Activated T-cell treated with anti-CD3 and anti-CD28 coated beads, Interleukin-2, amount 50 U/mL, for 4 hours (primary cell): ENCODE measurements at places on chromosomes 13 and 19. TPM values are rescaled to one million over a fixed set of nuclear protein-coding genes. Genes with fewer than 3 reads are reported as not detected.

DNA sequence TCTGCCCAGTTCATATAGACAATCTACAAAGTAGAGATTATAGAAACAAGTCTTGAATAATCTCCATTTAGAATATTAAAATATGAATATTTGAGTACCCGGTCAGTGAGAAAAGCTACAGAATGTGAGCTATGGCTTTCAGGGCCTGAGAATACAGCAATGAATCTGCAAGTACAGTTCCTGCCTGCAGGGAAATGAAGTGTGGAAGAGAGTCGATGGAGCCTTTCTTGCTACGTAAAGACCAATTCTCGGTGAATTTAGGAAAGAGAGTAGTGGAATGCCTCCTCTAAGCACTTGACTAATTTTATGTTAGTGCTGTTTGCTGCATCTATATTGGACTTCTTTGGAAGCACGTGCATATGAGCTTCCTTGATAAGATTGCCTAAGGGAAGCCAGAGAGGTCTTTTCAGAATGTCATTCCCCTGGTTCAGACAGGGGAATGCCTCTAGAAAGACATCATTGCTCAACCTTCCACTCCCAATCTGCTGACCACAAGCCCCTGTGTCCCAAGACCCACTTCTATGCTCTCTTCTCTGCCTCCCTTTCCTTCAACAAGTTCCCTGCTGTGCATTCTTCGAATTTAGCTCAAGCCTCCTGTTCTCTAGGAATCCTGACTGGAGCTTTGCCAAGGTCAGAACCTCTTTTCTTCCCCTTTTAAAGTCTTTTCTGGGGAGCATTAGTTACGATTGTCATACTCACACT lies 41.9 kb downstream of the GPC6 start:
- no peak for DNase-seq

DNA sequence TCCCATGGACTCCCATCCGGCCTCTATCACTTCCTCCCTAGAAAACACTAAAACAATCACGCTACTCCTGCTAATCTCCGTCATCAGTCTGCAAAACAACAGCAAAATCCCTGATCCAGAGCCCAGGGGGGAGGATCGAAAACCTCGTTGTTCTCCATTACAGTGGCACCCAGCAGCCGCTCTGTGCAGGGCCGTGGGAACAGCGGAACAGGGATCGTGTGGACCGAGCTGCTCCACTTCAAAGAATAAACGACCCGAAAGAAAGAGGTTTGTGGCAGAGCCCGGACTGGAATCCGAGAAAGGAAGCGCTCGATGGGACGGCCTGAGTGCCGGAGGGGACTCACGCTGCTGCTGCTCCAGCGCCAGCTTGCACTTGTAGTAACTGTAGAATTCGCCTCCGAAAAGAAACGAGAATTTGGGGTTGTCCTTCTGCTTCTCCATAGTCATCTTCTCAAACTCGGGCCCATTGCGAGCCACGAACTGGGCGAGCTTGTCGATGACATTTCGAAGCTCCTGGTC lies 652 bp downstream of the CHERP start:
- no peak for DNase-seq

DNA sequence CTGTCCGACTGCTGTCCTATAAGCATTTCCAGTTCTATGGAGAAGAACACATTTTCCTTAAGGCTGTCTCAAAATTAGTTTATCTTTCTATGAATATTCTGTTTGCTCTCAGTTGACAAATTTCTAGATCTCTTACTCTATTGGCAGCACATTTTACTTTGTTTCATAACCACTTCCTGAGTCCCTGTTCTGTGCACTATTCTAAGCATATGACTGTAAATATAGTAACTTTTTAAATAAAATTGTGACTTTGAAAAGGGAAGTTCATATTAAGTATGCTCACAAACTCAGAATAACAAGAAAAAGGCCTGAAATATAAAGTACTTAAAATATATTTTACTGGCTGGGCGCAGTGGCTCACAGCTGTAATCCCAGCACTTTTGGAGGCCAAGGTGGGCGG lies 56.5 kb upstream of the HTR2A start:
- DNase-seq: no peak

GRCh38 chr13:33678906-33679657 lies 138.9 kb upstream of the RFC3 start:
- DNase-seq: peak; percentile 64

DNA sequence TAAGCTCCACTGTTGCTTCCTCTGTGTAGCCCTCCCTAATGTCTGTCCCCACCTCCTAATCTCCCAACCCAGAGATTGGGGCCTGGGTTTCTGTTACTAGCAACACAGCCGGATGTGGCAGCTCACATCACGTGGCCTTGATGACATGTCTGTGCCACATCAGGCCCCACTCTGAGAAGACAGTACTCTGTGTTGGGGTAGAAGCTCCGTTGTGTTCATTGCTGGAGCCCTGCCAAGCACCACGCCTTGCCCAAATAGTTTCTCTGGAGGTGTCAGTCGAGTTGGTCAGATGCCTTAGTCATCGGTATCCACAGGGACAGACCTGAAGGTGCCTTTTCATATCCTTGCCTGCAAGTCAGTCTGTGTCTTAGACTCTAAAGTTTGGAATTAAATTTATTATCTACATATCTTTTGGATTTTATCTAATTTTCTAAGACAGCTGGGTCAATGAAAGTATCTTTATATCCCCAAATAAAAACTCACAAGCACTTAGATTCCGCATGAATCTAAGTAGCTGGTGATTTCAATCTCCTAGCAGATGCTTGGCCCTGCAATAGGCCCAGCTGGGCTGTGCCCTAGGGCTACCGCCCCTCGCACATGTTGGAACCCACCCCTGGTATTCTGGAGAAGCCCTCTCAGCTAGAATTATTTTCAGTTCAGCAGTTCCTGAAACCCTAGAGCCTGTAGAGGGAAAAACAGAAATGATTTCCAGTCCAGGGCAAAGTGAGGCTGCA lies 204.0 kb upstream of the TSHZ3 start:
- no peak for DNase-seq

DNA sequence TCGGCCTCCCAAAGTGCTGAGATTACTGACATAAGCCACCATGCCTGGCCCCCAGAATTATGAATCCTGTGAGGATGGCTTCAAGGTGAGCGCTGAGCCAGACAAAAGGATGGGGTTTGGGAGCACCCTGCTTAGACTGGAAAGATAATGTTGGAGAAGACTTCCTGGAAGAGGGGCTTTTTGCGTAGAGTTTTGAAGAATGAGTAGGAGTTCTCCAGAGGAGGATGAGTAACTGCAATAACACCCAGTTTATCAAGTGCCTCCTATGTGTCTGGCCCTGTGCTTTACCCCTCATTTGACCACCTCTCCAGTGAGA lies 641 bp upstream of the GDF15 start:
- no peak for DNase-seq

DNA sequence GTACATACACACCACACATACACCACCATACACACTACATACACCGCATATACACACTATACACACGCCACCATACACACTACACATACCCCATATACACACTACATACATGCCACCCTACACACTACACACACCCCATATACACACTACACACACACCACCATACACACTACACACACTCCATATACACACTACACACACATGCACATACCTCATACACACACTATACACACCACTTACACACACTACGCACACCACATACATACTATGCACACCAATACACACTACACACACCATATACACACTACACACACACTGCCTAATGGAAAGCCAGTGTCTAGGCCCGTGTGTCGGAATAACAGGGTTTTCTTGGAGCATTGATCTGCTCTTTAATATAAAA lies 27.5 kb downstream of the CRYL1 start:
- no peak for DNase-seq

DNA sequence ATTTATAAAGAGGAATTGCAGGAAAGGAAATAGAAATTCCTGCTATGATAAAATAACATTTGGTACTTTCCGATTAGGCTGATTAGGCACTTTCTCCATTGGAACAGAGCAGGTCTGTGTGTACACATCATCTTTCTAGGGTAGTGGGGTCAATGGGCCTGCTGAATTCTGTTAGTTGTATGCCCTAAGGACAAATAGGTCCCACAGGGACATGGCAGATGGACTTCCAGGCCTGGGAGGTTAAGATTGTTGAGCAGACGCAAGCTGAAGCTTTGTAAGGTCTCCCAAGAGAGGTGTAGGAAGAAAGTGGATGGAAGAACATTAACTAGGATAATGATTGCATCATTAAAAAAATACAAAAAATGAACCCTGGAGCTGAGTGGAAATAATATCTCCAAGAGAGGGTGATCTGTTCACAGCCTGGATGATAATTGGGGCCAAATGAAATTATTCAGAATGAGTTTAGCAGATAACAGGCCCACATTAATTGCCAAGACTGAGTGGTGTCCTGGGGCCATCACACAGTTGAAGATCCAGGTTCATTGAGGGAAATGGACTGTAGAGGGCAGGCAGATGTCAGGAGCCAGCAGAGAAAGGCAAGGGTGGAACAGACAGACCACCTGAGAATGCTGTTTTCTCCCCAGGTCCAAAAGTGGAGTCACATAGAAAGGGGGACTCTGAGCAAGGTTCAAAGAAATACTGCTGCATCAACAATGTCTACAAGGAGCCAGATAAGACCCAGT lies 215.1 kb downstream of the DNAJC15 start:
- DNase-seq: no peak

DNA sequence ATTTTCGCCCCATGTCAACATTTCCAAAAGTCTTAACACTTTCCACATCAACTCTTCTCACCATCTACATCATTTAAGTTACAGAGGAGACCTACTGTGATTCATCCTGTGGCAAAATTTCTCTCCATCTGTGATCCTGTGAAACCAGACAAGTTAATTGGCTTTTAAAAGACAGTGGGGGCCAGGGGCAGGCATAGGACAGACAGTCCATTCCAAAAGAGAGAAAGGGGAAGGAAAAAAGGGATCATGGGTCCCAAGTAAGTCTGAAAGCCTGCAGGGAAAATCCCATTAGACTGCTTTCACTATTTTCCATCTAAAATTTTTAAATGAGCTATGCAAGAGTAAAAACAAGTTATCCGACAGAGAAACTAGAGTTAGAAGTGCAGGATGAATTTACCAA lies 121.0 kb downstream of the MRPL57 start:
- DNase-seq: no peak

DNA sequence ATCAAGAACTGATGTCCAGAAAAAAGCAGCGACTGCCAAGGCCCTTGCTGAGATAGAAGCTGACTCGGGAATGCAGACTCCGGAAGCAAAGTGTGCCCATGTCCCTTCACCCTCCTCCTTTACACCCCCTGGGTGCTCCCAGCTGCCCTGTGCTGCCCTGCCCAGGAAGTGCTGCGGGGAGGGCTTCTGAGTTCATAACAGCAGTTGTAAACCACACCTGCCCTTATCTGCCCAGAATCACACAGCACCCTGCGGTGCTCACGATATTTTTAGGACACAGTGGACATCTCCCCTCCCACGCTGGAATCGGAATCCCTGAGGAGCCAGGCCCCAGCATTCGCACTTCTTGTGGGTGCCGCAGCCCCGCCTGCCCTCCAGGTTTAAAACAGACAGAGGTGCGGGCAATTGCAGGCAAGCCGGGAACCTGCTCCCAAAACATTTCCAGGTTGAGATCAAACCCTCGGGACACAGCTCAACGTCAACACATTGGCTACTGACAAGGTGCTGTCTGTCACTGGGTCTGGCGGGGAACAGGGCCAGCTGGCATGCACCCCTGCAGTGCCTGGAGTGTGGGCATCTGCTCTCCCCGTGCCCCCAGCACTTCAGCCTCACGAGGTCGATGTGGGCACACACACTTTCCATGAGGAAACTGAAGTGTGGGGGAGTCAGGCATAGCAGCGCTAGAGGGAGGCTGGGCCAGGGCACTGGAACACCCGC lies 36.8 kb downstream of the RAB20 start:
- no peak for DNase-seq

DNA sequence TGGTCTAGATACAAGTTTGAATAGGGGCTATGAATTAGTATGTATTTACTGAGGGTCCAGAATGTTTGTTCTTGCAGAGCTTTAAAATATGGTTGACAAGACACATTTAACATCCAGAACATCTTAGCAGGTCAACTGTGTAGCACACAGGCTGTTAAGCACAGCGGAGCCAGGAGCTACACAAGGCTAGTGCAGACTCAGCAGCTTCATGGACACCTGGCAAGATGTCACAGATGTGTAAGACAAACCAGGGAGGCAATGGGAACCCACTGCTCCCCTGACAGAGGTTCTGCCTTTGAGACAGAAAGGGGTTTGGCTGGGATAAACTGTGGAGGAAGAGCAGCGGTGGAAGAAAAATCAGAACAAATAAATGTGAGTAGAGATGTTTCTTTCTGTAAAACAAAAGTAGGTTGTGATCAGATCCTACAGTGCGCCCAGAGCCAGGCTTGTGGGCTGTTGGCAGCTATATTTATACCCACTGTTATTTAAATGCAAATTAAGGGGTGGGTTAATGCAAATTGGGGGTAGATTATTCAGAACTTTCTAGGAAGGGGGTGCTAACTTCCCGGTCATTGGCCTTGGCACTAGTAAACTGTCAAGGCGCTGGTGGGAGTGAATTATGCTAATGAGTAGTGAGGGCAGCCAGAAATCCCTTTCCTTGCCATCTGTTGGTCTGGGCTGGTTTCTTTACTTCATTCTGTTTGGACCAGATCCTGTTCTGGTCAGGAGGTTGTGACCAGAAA lies 33.0 kb downstream of the MIPEP start:
- DNase-seq: no peak

DNA sequence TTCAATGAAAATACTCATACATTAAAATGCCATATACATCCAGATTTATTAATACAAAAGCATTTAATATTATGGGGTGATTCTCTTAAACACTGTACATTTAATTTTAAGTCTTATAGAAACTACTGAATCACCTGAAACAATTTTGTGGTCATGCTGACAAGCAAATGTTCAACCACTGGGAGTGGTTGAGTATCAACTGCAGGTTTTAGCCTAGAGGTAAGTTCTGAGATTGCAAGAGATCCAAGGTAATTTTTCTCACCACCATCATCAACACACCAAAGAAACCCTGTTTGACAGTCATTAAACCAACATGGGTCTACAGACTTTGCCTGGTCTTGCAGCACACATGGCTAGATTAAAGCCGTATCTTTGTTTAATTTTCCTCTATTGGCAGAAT lies 196.3 kb downstream of the LHFPL6 start:
- DNase-seq: no peak

DNA sequence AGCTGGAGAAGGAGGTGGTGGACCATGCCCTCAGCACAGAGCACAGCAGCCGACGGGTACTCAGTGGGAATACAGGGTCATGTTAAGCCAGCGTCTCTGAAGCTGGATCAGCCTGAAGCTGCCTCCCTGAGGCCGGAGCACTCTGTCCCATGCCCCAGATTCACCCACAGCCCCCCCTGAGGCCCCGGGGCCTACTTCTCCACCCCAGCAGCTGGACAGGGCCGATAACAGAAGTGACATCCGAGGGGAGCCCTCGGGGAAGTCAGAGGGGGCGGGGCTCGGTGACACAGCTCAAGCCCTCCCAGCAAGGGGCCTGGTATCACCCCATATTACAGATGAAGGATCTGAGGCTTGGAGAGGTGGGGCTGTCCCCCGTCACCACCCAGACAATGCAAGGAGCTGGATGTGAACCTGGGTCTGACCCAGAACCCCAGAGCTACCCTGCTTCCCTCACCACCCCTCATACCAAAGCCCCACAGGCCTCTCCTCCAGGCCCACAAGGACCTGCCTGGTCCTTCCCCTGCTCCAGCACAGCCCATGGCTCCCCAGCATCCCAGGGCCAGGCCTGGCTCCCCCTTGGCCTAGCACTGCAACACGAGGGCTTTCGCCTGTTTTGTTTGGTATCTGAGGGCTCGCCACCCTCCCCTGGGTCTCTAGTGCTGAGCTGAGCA lies 5.7 kb downstream of the R3HDM4 start:
- DNase-seq: no peak

MYBPC2 gene
- 0.60 TPM for total RNA-seq

POLD1 gene
- total RNA-seq: 182 TPM

IGSF23 gene
- not detected for total RNA-seq

PSG11 gene
- not detected for total RNA-seq

CABP5 gene
- total RNA-seq: not detected
